ENCODE measurements at places on chromosomes 12 and 14. TPM values are rescaled to one million over a fixed set of nuclear protein-coding genes. Genes with fewer than 3 reads are reported as not detected.

GRCh38 chr12:24955389-24955788, 6.5 kb upstream of the BCAT1 start:
- H3K4me3 ChIP-seq: no peak overlapping the region
- H3K4me1 ChIP-seq: peaks cover 28% of the 10 kb centered on the region
- no peak for DNase-seq
- H3K27me3 ChIP-seq: no peaks in the 10 kb centered on the region

The TAS2R50 gene
- 0.18 TPM for total RNA-seq

DNA sequence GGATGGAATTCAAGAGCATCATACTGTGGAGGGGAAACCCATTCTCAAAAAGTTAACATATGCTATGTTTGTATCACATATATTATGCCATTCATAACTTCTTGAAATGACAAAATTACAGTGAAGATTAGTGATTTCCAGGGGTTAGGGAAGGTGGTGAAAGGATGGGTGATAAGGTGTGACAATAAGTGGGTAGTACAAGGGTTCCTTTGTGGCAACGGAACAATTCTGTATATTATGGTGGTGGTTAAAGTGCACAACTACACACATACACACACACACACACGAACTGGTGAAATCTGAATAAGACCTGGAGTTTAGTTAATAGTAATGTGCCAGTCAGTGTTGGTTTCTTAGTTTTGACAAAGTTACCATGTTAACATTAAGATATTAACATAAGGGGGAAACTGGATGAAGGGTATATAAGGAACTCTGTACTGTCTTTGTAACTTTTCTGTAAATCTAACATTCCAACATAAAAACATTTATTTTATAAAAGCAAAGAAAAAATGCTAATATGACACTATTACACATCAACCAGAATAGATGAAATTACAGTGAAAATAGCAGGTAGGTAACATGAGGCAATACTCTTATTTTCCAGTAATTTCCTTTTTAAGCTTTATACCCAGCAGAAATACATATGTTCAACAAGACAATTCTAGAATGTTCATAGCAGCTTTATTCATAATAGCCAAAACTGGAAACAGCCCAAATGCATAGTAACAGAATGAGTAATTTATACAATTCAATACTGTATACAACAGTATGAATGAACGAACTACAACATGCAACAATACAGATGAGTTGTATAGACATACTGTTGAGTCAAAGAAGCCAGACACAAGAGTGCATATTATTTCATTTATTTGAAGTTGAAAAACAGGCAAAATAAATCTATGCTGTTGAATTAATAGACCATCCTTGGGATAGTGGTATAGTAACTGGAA, 44.0 kb upstream of the OR5AU1 start:
- H3K4me3 ChIP-seq: no peak overlapping the region
- H3K4me1 ChIP-seq: no peaks in the 10 kb centered on the region
- H3K27ac ChIP-seq: no peak overlapping the region
- no peak for DNase-seq
- H3K27me3 ChIP-seq: no peaks in the 10 kb centered on the region
- H3K36me3 ChIP-seq: peaks cover 5% of the 10 kb centered on the region

GRCh38 chr12:132214161-132214476, 69.9 kb downstream of the NOC4L start:
- no peaks in the 10 kb centered on the region for H3K36me3 ChIP-seq
- H3K4me3 ChIP-seq: no peak overlapping the region
- no peak overlapping the region for H3K27ac ChIP-seq

The PRIMA1 gene
- total RNA-seq: not detected

DNA sequence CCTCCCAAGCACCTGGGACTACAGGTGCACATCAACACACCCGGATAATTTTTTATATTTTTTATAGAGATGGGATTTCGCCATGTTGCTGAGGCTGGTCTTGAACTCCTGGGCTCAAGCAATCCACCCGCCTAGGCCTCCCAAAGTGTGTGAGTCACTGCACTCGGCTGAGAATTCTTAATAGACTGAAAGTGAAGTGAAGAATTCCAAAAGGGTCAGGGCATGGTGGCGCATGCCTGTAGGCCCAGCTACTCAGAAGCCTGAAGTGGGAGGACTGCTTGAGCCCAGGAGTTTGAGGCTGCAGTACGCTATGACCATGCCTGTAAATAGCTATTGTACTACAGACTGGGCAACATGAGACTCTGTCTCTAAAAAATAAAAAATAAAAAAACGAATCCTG, 43.7 kb downstream of the TCHP start:
- no peak overlapping the region for H3K27ac ChIP-seq
- H3K27me3 ChIP-seq: no peaks in the 10 kb centered on the region
- H3K4me3 ChIP-seq: no peak overlapping the region
- H3K4me1 ChIP-seq: no peaks in the 10 kb centered on the region
- H3K36me3 ChIP-seq: peaks cover 37% of the 10 kb centered on the region
- no peak for DNase-seq

DNA sequence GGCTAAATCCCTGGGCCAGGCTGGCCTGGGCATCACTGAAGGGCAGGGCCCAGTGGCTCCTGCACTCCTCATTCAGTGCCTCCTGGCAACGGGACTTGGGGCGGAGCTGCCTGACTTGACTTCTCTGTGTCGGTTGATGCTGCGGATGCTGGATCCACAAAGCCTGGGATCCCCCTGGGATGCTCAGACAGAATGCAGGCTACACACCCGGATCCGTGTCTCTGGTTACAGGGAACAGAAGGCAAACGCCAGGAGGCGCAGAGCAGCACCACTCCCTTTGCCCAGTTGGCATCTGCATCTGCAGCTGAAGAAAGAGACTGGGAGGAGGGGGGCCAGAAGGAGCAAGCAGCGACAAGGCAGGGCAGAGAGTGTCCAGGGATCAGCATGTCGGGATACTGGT, 154.5 kb upstream of the FKBP4 start:
- H3K27me3 ChIP-seq: peaks cover 47% of the 10 kb centered on the region
- DNase-seq: no peak
- no peak overlapping the region for H3K27ac ChIP-seq
- no peaks in the 10 kb centered on the region for H3K36me3 ChIP-seq

The MYF6 gene
- total RNA-seq: not detected

The ARMH4 gene
- 0.07 TPM for total RNA-seq

DNA sequence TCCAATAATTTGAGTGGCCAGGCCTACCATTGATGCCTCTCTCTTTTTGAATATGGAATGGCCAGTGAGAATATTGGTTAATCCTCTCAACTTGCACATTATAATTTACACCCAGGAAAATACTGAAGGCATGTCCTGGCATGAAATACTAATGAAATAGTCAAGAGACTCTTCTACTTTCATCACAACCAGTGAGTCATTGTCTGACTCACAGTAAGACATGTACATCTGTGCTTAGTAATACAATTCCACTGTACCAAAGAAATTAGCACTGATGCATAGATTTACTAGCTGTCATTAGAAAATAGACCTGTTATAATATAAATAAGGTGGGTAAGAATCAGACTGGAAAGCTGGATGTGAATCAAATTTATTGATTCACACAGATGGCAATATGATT, 31.6 kb downstream of the KCNC2 start:
- no peaks in the 10 kb centered on the region for H3K36me3 ChIP-seq
- no peak overlapping the region for H3K27ac ChIP-seq
- no peaks in the 10 kb centered on the region for H3K27me3 ChIP-seq
- H3K4me1 ChIP-seq: no peaks in the 10 kb centered on the region
- no peak overlapping the region for H3K4me3 ChIP-seq
- DNase-seq: no peak

- H3K4me3 ChIP-seq: no peak overlapping the region
- H3K27ac ChIP-seq: no peak overlapping the region
- peaks cover 8% of the 10 kb centered on the region for H3K36me3 ChIP-seq
- DNase-seq: no peak
- H3K27me3 ChIP-seq: no peaks in the 10 kb centered on the region
Measured at GRCh38 chr12:49809381-49809905, 18.8 kb downstream of the NCKAP5L start.

- H3K4me3 ChIP-seq: no peak overlapping the region
- no peaks in the 10 kb centered on the region for H3K36me3 ChIP-seq
- no peaks in the 10 kb centered on the region for H3K4me1 ChIP-seq
- no peaks in the 10 kb centered on the region for H3K27me3 ChIP-seq
- no peak overlapping the region for H3K27ac ChIP-seq
Measured at GRCh38 chr14:32621585-32621984, 292.5 kb downstream of the AKAP6 start.

DNA sequence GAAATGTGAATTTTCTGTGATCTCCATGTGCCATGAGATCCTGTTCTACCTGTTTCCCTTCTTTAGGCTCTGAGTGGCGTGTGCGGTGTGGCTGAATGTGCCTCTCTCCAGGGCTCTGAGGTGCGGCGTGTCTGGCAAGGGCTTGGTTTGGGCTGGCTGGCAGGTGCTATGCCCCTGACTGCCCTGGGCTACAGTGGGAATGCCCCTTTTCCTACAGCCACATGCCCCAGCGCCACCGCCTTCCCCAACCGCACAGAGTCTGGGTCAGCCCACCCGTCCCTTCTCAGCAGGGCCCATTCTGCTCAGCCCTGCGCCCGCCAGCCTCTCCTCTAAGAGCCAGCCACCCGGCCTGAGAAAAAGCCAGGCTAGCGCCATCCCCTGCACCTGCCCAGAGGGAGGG, 24.7 kb downstream of the BTBD6 start:
- no peaks in the 10 kb centered on the region for H3K4me1 ChIP-seq
- no peak overlapping the region for H3K4me3 ChIP-seq
- H3K27me3 ChIP-seq: no peaks in the 10 kb centered on the region
- H3K36me3 ChIP-seq: no peaks in the 10 kb centered on the region
- no peak for DNase-seq

The ITGA7 gene
- total RNA-seq: 2.3 TPM

- DNase-seq: no peak
- no peak overlapping the region for H3K4me3 ChIP-seq
- H3K4me1 ChIP-seq: no peaks in the 10 kb centered on the region
- no peaks in the 10 kb centered on the region for H3K36me3 ChIP-seq
- H3K27me3 ChIP-seq: peaks cover 6% of the 10 kb centered on the region
Measured at GRCh38 chr14:92308716-92309115, 14.2 kb upstream of the SLC24A4 start.

The GPD1 gene
- total RNA-seq: 0.67 TPM

The GPRC5A gene
- total RNA-seq: 0.64 TPM

The VRTN gene
- total RNA-seq: 0.09 TPM

DNA sequence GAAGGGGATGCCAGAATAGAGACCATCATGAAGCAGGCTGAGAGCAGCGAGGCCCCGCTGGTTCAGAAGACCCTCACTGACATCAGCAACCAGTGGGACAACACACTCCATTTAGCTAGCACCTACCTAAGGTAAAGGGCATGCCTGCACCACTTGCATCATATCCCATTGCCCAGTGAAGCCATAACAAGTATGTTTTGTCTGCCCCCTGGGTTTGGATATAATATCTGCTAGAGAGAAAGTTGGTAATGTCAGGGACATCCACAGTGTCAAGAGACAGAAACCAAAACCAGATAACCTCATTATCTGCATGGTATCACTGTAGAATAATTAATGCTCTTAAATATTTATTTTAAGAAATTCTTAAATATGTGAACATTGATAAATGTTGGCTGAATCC, 173.8 kb downstream of the SYNE2 start:
- H3K27me3 ChIP-seq: no peaks in the 10 kb centered on the region
- no peaks in the 10 kb centered on the region for H3K36me3 ChIP-seq
- no peak overlapping the region for H3K4me3 ChIP-seq
- no peak for DNase-seq

DNA sequence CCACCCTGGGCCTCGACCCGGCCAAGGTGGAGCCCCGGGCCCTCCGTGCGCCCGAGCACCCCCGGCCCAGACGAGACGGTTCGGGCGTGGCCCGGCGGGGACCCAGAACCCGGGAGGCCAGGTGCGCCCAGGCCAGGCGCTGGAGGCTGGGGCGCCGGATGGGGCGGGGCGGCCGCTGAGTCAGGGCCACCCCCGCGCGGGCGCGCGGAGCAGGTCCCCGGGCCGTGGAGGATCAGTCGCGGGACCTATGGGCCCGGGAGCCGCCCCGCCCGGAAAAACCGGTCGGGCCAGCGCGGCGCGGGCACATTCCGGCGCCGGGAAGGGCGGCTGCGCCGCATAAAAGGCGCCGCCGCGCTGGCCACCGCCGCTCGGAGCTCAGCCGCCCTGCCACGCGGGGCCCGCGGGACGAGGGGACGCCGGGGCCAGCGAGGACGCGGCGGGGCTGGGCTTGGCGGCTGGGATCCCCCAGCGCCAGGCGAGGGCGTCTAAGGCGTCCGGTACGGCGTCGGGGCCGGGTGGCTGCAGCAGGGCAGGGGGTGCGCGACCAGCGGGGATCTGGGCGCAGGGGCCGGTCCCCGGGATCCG, 21.5 kb upstream of the KIF26A start:
- DNase-seq: no peak
- H3K27me3 ChIP-seq: no peaks in the 10 kb centered on the region
- H3K27ac ChIP-seq: no peak overlapping the region

The DPF3 gene
- total RNA-seq: 1.7 TPM

DNA sequence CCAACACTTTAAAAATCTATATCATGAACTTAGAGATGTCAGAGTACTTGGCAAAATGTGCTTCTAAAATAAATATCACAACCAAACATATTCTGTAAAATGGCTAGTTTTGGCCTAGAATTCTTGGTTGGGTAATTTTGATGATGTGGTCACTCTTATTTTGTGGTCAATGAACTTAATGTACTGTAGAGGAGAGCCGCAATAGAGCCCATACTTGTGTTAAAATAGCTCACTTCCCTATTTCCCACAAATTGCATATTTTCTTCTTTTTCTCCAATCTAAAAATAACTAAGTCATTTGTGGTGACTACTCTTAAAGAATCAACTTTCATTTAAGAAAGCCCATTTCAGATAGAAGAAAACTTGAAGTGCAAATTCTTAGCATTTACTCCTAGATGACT, 619.4 kb downstream of the CCER1 start:
- DNase-seq: no peak
- H3K27me3 ChIP-seq: no peaks in the 10 kb centered on the region
- H3K4me1 ChIP-seq: no peaks in the 10 kb centered on the region
- H3K27ac ChIP-seq: no peak overlapping the region

DNA sequence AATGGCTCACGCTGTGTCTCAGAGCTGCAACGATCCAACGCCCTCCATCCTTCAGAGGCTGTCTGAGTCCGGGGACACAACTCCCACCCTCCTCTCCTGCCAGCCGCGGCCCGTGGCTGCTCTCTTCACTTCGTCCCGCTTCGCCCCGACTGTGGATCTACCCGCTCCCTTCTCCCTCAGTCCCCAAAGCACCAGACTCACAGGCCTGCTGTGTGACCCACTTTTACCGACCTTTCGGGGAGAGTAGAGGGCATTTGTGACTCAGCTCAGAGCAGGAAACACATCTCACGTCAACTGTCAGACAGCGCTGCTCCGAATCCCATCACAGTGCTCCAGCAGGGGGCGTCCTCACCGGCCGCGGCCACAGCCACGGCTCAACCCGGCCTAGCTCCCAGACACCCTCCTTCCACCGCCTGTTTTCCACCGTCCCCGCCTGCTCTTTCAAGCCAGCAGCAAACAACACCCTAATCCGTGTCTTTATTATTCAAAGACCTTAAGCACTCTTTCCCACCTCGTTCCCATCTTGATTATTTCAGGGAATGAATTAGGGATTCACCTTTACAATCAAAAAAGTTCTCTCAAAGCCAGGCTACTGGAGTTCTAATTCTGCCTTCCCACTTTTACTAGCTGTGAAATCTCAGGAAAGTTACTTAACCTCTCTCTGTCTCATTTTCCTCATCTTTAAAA, 5.0 kb upstream of the AQP2 start:
- DNase-seq: peak; percentile 92
- peaks cover 20% of the 10 kb centered on the region for H3K4me1 ChIP-seq
- no peak overlapping the region for H3K4me3 ChIP-seq
- H3K36me3 ChIP-seq: no peaks in the 10 kb centered on the region

The CNTN1 gene
- total RNA-seq: not detected

- no peaks in the 10 kb centered on the region for H3K36me3 ChIP-seq
- H3K4me3 ChIP-seq: no peak overlapping the region
- DNase-seq: no peak
- no peak overlapping the region for H3K27ac ChIP-seq
- no peaks in the 10 kb centered on the region for H3K27me3 ChIP-seq
- H3K4me1 ChIP-seq: no peaks in the 10 kb centered on the region
Measured at GRCh38 chr14:53668897-53669296, 287.7 kb downstream of the BMP4 start.

The KIF21A gene
- 30.4 TPM for total RNA-seq
